ENCODE measurements at places on chromosomes 5 and 9. TPM values are rescaled to one million over a fixed set of nuclear protein-coding genes. Genes with fewer than 3 reads are reported as not detected.

Gene GRM6
- total RNA-seq, result not detected

Gene CCDC152
- total RNA-seq, result not detected

Gene ANKRD31
- total RNA-seq, result 0.67 TPM

Gene NADK2
- total RNA-seq, result 19.4 TPM

Gene GABRA1
- not detected for total RNA-seq

Gene QRFP
- not detected for total RNA-seq

Gene SLC34A1
- not detected for total RNA-seq

Gene EPB41L4B
- total RNA-seq, result 2.6 TPM

Gene STC2
- total RNA-seq, result not detected

Gene PDE6A
- not detected for total RNA-seq

Gene GMCL2
- not detected for total RNA-seq

Gene POU5F2
- 3.1 TPM for total RNA-seq

Gene FRMD3
- total RNA-seq, result 3.9 TPM

Gene REXO4
- total RNA-seq, result 16.1 TPM

Gene GHR
- 7.7 TPM for total RNA-seq

Gene SLC4A9
- total RNA-seq, result not detected

Gene SEMA6A
- total RNA-seq, result 51.5 TPM

- no peaks in the 10 kb centered on the region for H3K36me3 ChIP-seq
- H3K27ac ChIP-seq, result no peak overlapping the region
- H3K4me3 ChIP-seq, result no peak overlapping the region
- no peak for DNase-seq
- H3K27me3 ChIP-seq, result no peaks in the 10 kb centered on the region
These were observed 367.8 kb downstream of the IRX2 start for GRCh38 chr5:2383698-2384065.

DNA sequence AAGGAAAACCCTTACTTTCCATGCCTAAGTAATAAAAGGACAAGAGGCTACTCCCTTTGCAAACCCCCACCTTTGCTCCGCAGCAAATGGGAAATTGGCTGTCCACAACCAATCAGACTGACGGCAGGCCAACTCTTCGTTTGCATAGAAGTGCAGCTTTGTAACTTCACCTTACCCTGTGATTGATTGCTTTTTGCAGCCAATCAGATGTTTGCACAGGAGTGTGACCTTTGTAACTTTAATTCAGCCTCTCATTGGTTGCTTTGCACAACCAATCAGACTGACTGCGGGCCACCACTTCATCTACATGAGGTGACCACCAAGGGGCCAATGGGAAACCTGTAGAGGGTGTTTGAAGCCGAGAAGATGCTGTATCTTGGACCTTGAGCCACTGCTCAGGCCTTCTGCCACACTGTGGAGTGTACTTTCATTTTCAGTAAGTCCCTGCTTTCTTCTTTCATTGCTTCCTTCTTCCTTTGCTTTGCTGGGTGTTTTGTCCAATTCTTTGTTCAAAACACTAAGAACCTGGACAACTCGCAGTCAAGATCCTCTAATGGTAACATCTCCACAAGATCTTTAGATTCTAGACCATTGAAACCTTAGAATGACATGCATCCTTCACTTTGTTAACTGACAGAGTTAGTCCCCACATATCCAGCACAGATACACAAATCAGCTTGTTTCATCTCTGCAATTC is 51.3 kb upstream of the FREM1 start:
- H3K4me3 ChIP-seq, result no peak overlapping the region
- no peak overlapping the region for H3K27ac ChIP-seq
- DNase-seq, result no peak
- no peaks in the 10 kb centered on the region for H3K36me3 ChIP-seq
- no peaks in the 10 kb centered on the region for H3K4me1 ChIP-seq

DNA sequence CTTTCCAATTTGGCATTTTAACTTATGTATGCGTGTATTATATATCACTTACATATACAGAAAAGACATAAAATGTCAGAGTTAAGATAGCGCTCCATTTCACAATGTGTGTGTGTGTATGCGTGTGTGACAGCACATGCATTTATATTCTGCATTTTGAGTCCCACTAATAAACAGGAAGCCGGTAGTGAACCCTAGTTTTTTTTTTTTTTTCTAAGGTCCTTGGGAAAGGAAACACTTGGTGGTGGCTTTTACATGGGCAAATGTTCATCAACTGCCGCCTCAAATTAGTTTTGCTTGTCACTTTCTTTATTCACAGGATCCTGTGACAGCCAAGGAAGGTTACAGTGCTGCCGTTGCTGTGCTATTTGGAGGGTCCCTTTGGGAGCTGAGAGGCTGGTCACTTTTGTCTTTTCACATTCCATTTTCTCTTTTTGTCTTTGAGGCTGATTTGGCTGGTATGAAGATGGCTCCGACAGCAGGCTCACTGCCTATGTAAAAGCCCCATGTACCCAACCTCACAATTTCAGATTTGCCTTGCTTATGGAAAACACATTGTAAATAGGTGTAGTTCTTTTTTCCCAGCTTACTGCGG is 298.9 kb downstream of the CSNK1G3 start:
- DNase-seq, result no peak
- no peaks in the 10 kb centered on the region for H3K4me1 ChIP-seq
- H3K27me3 ChIP-seq, result no peaks in the 10 kb centered on the region
- no peaks in the 10 kb centered on the region for H3K36me3 ChIP-seq

- no peaks in the 10 kb centered on the region for H3K4me1 ChIP-seq
- H3K27ac ChIP-seq, result no peak overlapping the region
- no peak overlapping the region for H3K4me3 ChIP-seq
- no peaks in the 10 kb centered on the region for H3K27me3 ChIP-seq
- H3K36me3 ChIP-seq, result no peaks in the 10 kb centered on the region
These were observed 610.6 kb downstream of the CDH12 start for GRCh38 chr5:22242532-22242931.

GRCh38 chr9:123710299-123710698 is 219.6 kb downstream of the DENND1A start:
- H3K4me1 ChIP-seq, result no peaks in the 10 kb centered on the region
- H3K27ac ChIP-seq, result no peak overlapping the region
- H3K4me3 ChIP-seq, result no peak overlapping the region

DNA sequence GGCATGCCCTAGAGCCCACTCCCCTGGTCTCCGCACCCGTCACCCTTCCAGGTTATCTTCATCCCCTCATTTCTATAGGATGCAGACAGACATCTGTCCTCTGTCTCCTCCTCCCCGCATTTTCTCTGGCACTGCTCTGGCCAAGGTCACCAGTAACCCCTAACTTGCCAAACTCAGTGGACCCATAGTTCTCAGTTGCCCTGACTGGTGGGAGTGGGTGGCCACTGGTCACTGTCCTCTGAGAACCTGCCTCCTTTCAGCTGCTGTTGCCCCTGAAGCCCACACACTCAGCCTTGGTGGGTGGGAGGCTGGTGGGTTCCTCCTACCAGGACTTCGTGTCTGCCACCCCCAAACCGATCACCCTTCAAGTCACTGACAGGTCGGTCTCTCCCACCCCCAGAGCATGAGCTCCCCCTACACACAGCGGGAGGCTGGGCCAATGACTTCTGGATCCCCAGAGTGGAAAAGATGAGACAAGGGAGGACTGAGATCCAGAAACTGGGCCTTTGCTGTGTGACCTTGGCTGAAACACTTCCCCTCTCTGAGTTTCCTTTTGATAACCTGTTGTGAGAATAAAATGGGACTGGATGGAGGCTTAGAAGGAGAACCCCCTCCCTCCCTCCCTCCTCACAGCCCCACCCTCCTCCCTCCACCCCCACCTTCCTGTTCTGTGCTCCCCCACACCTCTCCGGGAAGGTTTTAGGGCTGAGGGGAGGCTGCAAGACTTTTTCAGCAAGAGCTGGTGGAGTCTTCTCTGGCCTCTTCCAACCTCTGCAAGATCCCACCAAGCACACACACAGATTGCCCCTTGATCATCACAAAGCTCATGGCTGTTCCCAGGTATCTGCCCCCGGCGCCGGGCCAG is 2.4 kb upstream of the DBN1 start:
- peaks cover 37% of the 10 kb centered on the region for H3K4me1 ChIP-seq
- DNase-seq, result peak; percentile 31
- H3K36me3 ChIP-seq, result no peaks in the 10 kb centered on the region
- no peaks in the 10 kb centered on the region for H3K27me3 ChIP-seq

GRCh38 chr9:133238851-133239532 is 29.9 kb upstream of the OBP2B start:
- no peaks in the 10 kb centered on the region for H3K4me1 ChIP-seq
- DNase-seq, result peak; percentile 42
- no peaks in the 10 kb centered on the region for H3K36me3 ChIP-seq
- no peaks in the 10 kb centered on the region for H3K27me3 ChIP-seq
- peak overlapping the region; percentile 26 for H3K4me3 ChIP-seq

- H3K4me3 ChIP-seq, result no peak overlapping the region
- H3K36me3 ChIP-seq, result no peaks in the 10 kb centered on the region
- H3K4me1 ChIP-seq, result peaks cover 7% of the 10 kb centered on the region
- no peak overlapping the region for H3K27ac ChIP-seq
- no peak for DNase-seq
These were observed 7.6 kb downstream of the TNIP1 start for GRCh38 chr5:151073280-151073679.

DNA sequence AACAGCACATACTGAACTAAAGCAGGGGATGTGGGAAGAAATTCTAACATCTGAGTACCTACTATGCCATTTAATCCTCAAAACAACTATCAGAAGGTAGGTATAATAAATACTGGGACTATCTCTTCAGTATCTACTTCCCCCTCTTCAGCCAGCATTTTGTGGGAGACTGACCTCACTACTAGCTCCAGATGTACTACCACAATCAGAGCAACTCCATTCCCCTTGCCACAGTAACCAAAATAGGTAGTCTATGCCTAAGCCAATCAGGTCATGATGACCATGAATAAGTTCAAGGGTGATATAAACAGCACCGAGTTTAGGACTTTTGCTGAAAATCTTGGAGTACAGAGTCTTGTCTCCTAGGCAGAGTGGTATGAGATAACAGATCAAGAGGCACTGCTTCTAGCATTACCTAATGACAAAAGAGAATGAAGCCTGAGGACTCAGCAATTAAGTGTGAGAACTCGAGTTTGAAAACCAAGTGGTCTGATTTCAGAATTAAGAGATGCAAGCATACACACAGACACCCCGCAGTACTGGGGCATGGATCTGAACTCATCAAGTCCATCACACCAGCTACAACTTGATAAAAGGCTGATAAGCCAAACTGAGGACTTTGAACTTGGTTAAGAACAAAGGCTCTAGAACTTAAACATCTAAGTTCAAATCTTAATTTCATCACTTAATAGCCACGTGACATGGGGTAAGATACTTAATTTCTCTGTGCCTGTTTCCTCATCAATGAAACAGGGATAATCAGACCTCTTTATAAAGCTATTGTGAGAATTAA is 9.7 kb downstream of the FNIP1 start:
- H3K27ac ChIP-seq, result no peak overlapping the region
- H3K36me3 ChIP-seq, result no peaks in the 10 kb centered on the region
- DNase-seq, result no peak
- no peak overlapping the region for H3K4me3 ChIP-seq
- H3K4me1 ChIP-seq, result peaks cover 8% of the 10 kb centered on the region
- no peaks in the 10 kb centered on the region for H3K27me3 ChIP-seq

- no peaks in the 10 kb centered on the region for H3K27me3 ChIP-seq
- no peak overlapping the region for H3K27ac ChIP-seq
- H3K4me3 ChIP-seq, result no peak overlapping the region
- H3K36me3 ChIP-seq, result no peaks in the 10 kb centered on the region
- H3K4me1 ChIP-seq, result no peaks in the 10 kb centered on the region
These were observed 362.7 kb downstream of the CSNK1G3 start for GRCh38 chr5:123874600-123875201.

DNA sequence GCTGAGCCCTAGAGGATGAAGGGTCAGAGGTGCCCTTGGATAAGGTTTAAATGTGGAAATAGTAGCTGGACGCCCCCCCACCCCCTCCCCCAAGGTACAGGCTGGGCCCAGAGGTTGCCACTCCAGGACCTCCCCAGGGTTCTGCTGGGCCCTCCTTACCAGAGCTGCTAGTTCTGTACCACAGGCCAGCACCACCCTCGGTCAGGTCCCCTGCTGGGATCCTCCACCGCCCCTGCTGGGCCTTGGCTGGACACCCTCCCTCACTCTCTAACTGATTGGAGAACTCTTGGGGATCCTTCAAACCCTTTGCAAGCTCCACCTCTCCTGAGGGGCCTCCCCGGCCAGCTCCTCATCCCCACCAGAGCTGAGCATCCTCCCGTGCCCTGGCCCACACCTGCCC is 34.9 kb downstream of the PTGES start:
- DNase-seq, result no peak
- H3K27ac ChIP-seq, result no peak overlapping the region
- H3K27me3 ChIP-seq, result no peaks in the 10 kb centered on the region
- no peaks in the 10 kb centered on the region for H3K4me1 ChIP-seq

DNA sequence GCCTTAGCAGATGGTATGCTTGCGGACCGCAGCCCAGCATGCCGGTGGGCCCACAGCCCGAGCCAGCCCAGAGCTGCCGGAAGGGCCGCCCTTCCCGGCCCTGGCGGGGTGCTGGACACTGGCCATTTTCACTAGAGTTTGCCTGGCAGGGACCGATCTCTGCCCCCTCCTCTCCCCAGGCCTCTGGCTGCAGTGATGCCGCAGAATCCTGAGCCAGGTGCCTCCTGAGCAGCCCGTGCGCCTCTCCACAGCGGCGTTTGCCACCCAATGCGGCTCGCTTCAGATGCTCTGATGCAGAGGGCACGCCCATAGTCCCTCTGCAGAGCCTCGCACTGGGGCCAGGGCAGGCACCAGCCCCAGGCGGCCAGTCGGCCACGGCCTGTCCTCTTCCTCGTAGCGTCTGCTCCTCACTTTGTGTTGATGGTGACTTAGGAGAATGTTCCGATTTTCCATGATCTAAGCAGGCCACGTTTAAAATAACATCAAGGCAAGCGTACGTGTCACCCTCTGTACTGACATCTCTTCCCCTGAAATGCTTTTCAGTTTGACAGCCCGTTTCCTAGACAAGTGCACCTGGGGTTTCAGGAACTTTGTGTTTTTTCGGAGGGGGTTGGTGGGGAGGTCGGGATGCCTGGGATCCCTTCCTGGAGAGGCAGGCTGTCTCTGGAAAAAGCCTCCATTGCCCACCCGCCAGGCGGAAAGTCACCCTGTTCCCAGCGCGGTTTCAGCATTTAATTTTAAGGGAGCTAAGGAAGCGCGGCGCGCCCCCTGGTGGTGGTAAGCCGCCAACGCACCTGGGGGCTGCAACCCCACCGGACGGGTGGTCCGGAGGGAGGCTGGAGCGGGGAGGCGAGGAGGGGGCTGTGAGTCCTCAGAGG is 29.8 kb upstream of the HMCN2 start:
- peak overlapping the region; percentile 66 for H3K27ac ChIP-seq
- H3K4me1 ChIP-seq, result peaks cover 7% of the 10 kb centered on the region
- no peaks in the 10 kb centered on the region for H3K27me3 ChIP-seq
- no peak overlapping the region for H3K4me3 ChIP-seq

DNA sequence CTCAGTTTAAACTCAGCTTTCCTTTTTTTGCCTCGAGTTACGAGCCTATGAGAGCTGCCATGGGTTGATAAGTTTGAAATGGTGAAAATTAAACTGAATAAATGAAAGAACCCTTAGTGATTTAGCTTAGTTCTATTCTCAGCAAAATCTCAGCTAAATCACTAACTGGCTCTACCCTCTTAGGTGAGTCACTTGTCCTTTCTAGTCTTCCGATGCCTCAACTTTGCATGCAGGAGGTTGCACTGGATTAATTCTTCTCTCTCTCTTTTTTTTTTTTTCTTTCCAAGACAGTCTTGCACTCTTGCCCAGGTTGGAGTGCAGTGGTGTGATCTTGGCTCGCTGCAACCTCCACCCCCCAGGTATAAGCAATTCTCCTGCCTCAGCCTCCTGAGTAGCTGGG is 83.9 kb downstream of the PAPPA start:
- no peak overlapping the region for H3K4me3 ChIP-seq
- H3K27ac ChIP-seq, result no peak overlapping the region
- no peaks in the 10 kb centered on the region for H3K27me3 ChIP-seq
- no peak for DNase-seq
- H3K4me1 ChIP-seq, result no peaks in the 10 kb centered on the region

GRCh38 chr5:56343988-56344387 is 110.9 kb upstream of the ANKRD55 start:
- no peaks in the 10 kb centered on the region for H3K4me1 ChIP-seq
- no peak overlapping the region for H3K27ac ChIP-seq
- no peaks in the 10 kb centered on the region for H3K36me3 ChIP-seq

Measured in uterus (tissue), 4 donors.